ENCODE measurements at places on chromosomes 3 and 15.

- DNase-seq, result no peak
These were observed 91.0 kb downstream of the XRN1 start for GRCh38 chr3:142356818-142357217.

DNA sequence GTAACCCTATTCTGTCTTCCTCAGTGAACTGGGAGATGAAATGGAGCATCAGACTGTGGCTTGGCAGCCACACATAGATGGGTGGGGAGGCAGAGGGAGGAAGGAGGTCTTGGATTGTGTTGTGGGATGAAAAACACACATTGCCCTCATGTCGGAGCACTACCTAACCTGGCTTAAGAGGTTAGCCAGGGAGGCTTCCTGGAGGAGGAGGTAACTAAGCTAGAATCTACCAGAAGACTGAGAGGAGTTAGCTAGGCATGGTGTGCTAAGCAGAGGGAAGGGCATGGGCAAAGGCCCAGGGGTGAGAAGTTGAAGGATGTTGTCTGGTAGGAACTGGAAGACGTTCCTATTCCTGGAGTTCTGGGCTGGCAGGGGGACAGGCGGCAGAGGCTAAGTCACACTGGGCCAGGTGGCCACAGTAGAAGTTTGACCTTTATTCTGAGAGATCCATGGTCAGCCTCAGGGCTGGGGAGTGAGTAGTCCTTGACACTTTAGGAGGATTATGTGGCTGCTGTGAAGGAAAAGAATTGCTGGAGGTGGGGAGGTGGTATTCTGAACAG lies 7.7 kb upstream of the PRKCD start:
- DNase-seq, result no peak

DNA sequence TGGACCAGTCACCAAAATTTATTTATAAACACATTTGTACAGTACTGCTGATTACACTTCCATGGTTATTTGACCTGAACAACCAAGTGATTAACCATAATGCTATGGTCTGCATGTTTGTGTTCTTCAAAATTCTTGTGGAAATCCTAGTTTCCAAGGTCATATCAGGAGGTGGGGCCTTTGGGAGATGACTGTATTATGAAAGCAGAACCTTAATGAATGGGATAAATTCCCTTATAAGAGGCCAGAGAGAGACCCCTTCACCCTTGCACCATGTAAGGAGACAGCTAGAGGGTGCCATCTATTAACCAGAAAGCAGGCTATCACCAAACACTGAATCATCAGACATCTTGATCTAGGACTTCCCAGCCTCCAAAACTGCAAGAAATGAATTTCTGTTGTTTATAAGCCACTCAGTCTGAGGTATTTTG lies 1.9 kb downstream of the SCAPER start:
- DNase-seq, result no peak

DNA sequence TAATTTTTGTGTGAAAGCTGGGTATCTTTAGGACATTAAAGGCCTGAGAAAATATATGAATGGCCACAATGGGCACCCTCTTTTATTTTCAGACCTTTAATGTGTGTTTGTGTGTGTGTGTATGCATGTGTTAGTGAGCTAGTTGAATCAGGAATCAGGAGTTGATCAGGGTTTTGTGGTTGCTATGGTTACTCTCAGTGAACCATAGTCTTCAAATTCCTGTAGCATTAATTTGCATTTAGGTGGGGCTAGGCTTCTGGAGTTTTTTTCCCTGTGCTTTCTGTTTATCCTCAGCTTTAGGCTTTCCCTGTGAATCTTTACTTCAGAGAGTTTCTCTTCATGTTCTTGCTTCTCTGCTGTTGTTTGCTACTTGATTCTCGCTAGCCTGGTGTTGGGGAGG lies 122.0 kb upstream of the ONECUT1 start:
- no peak for DNase-seq

- no peak for DNase-seq
These were observed 520 bp downstream of the ZNF654 start for GRCh38 chr3:88059380-88060170.

DNA sequence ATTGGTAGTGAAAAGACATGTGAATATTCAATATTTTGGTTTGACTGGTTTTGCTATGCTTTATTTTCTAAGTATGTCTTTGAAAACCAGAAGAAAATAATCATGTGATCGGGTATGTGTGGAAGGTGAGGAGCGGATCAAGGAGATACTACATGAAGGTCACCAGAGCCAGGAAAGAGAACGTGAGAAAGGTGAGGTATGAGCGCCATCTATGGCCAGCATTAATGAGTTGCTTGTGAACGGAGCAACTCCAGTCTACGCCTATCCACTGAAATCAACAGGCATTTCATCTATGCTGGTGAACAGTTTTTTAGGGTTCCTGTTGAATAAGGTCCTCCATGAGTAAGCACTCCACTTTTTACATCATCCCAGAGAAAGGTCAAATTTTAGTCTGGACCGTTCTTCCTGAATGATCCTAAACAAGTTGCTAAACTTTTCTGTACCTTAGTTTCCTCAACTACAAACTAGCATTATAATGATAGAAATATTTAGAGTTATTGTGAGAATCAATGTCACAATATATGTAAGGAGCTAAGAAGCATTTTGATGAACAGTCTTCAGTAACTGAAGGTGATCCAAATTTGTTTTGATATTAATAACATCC lies 1435.2 kb upstream of the CADM2 start:
- no peak for DNase-seq

GRCh38 chr3:69276884-69277283 lies 109.0 kb downstream of the FRMD4B start:
- no peak for DNase-seq

- no peak for DNase-seq
These were observed 7.1 kb downstream of the PLCD1 start for GRCh38 chr3:38022301-38022700.

DNA sequence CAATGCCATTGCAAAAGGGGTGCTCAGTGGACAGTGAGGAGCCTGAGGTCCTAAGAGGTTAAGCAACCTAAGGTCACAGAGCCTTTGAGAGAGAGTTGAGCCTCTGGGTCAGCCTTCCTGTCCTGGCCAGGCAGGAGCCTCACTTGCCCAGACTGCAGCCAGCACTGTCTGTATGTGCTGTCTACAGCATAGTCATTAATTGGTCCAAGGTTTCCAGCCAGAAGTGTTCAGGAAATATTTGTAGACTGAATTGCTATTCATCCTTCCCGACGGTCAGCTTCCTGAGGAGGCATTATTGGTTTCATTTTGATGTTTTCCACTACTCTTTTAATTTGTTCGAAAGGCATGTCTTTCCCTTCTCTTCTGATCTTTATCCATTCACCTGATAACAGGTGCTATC lies 8.1 kb downstream of the SEC13 start:
- DNase-seq, result no peak

DNA sequence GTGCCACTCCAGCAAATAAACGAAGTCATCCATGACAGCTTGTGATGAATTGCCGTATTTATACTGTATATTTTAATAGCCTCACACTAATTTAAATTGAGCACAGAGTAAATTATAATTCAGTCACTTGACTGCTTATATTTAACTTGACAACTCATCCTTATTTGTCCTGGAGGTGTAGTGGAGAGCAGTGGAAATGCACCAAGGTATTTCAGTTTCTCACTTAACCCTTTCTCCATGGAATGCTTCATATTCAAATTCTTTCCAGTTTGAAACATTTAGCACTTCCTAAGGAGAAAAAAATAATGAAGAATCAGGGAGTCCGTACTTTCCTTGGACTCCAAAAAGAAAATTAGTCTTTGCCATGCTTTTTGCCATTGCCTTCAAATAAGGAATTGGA lies 99.0 kb downstream of the MAP2K5 start:
- DNase-seq, result no peak

DNA sequence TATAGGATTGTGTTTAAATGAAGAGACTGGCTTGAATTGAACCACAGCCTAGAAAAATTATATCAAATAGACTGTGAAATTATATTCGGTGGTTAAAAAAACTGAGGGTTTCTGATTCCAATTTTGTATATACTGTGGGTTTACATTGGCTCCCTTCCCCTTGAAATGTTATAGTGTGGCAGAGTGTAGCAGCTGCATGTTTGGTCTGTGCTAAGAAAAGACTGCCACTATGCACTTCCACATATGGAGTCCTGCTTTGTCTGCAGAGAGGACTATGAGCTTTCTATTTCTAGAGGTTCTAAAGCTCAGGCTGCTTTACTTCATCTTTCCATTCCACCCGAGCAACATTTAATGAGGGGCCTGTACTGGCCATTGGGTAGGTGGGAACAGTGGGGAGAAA lies 112.3 kb downstream of the P3H2 start:
- no peak for DNase-seq

DNA sequence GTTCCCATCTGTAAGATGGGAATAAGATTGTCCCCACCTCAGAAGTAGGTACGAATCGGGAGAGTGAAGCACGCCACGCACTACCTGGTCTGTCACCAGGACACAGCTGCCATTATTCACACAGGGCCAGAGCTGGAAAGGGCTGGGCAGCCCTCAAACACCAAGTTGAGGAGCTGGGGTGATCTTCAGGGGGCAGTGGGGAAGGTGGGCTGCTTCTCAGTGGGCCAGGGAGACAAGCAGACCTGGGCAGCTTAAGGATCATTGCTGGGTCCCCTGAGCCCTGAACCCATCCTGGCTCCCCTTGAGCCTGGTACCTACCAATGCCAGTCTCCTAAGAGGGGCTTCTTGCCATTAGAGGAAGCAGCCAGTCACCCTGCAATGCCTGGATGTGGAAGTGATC lies 82.1 kb downstream of the SMAD6 start:
- DNase-seq, result no peak

- DNase-seq, result no peak
These were observed 3.3 kb downstream of the RYR3 start for GRCh38 chr15:33314069-33314468.

DNA sequence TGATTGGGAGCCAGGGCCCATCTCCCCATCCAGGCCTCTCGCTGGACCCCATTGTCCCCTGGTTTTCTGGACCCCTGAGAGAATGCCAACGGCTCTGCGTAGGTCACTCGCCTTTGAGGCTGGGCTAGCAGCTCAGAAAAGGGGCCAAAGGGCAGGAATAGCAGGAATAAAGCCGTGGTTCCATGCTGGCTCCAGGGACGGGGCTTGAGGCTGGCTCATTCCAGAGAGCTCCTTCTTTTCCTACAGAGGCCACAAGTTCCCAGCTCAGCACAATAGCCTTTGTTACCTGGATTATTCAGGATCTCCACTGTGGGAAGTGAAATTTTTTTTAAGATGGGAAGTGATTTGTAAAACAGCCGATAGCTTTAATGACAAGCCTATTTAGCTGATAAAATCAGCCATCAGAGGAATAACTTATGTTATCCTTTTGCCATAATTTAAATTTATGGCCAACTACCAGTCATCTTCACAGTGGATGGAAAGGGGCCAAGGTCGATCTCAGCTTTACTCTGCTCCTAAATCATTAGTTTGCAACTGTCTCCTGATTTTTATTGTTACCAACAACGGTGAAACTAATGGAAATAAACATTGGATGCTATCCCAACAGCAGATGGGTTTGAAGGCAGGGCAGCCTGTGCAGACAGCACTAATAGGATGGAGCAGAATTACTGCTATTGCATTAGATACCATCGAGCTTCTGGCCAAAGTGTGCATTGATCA lies 124.3 kb downstream of the TMEM266 start:
- DNase-seq, result no peak

- no peak for DNase-seq
These were observed 73.9 kb downstream of the PEX5L start for GRCh38 chr3:179962629-179963387.

DNA sequence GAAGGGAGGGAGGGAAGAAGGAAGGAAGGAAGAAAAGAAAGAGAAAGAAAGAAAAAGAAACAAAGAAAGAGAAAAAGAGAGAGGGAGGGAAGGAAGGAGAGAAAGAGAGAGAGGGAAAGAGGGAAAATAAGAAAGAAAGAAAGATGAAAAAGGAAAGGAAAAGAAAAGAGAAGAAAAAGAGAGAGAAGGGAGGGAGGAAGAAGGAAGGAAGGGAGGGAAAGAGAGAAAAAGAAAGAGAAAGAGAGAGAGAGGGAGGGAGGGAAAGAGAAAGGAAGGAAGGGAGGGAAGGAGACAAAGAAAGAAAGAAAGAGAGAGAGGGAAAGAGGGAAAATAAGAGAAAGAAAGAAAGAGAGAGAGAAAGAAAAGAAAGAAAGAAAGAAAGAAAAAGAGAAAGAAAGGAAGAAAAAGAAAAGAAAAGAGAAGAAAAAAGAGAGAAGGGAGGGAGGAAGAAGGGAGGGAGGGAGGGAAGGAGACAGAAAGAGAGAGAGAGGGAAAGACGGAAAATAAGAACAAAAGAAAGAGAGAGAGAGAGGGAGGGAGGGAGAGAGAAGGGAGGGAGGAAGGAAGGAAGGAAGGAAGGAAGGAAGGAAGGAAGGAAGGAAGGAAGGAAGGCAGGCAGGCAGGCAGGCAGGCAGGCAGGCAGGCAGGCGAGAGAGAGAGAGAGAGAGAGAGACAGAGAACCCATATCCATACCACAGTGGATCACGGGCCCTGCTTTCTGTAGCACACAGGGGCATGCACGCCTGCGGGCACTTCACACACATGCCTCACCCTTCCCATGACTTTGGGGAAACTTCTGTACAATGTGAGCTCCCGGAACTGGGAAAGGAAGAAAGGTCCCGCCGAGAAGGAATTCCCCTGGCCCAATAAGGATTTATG lies 52.5 kb downstream of the ADCY5 start:
- DNase-seq, result no peak

DNA sequence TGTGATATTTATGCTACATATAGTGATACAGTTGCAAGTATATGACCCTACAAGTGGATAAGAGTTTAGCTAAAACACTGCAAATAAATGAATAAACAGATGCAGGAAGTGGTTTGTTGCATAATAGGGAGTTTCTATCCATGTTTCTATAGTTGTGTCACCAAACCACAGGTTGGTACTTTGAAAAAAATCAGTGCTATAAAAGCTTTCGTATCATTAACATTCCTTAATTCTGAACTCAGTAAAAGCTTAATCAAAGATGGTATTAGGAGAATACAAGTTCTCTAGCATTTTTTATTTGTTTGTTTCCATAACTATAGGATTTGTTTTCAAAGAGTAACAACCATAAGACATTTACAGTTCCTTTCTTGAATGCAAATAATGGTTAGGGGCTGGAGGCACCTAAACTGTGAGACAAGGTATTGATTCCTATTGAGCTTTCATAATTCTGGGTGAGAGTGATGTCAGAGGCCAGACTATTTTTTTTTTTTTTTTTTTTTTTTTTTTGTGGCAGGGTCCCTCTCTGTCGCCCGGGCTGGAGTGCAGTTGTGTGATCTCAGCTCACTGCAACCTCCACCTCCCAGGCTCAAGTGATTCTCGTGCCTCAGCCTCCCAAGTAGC lies 29.6 kb downstream of the CPOX start:
- no peak for DNase-seq

- DNase-seq, result no peak
These were observed 418.8 kb downstream of the MAGI1 start for GRCh38 chr3:65619888-65620287.

DNA sequence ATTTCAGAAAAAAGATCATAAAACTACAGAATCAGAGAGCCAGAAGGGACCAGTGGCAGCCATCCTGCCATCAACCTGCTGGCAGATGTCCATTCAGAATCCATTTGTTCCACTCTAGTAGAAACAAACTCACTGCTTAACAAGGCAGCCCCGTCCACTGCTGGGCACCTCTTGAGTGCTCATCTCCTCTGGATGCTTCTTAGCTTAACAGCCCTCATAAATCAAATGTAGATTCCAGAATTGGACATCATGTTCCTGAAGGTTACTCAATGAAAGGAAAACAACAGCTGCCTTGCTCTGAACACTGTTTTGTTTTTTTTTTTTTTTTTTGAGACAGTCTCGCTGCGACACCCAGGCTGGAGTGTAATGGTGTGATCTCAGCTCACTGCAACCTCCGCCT lies 37.3 kb downstream of the ABCC5 start:
- no peak for DNase-seq

Data from effector CD4-positive, alpha-beta T cell (primary cell).